ENCODE measurements at places on chromosomes 3 and 15. TPM values are rescaled to one million over a fixed set of nuclear protein-coding genes. Genes with fewer than 3 reads are reported as not detected.

GRCh38 chr3:71721651-71722157 is 3.5 kb downstream of the EIF4E3 start:
- no peak for DNase-seq

GRCh38 chr3:119695480-119695879 is 7.3 kb upstream of the CFAP91 start:
- DNase-seq: no peak

DNA sequence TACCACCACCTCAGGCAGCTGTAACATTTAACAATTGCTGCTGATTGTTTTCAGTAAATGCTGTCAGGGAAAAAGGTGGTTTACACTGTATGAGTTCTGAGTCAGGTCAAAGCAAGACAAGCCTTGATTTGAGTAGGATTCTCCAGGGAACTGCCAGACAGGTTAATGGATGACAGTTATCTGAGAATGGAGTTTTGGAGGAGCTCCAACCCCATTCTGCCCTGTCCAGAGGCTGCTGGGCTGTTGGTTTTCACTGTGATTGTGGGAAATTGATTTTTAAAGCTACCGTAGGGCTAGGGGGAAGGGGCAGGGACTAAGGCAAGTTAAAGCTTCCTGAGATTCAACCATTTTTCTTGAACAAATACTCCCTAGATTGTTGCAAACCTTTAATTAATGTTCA is 39.9 kb downstream of the TICRR start:
- no peak for DNase-seq

GRCh38 chr3:9248522-9249271 is 749 bp downstream of the SRGAP3 start:
- DNase-seq: no peak

GRCh38 chr15:53312707-53313106 is 446.8 kb downstream of the WDR72 start:
- DNase-seq: no peak

GRCh38 chr15:50353251-50353974 is 1.6 kb downstream of the GABPB1 start:
- peak; percentile 93 for DNase-seq

DNA sequence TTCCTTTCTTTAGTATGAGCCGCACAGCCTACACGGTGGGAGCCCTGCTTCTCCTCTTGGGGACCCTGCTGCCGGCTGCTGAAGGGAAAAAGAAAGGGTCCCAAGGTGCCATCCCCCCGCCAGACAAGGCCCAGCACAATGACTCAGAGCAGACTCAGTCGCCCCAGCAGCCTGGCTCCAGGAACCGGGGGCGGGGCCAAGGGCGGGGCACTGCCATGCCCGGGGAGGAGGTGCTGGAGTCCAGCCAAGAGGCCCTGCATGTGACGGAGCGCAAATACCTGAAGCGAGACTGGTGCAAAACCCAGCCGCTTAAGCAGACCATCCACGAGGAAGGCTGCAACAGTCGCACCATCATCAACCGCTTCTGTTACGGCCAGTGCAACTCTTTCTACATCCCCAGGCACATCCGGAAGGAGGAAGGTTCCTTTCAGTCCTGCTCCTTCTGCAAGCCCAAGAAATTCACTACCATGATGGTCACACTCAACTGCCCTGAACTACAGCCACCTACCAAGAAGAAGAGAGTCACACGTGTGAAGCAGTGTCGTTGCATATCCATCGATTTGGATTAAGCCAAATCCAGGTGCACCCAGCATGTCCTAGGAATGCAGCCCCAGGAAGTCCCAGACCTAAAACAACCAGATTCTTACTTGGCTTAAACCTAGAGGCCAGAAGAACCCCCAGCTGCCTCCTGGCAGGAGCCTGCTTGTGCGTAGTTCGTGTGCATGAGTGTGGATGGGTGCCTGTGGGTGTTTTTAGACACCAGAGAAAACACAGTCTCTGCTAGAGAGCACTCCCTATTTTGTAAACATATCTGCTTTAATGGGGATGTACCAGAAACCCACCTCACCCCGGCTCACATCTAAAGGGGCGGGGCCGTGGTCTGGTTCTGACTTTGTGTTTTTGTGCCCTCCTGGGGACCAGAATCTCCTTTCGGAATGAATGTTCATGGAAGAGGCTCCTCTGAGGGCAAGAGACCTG is 13.2 kb downstream of the GREM1 start:
- no peak for DNase-seq

GRCh38 chr3:58334013-58334321 is 1.3 kb downstream of the PXK start:
- DNase-seq: no peak

- DNase-seq: no peak
These were observed 28.8 kb downstream of the GOLGA6A start for GRCh38 chr15:74053517-74053916.

- DNase-seq: peak; percentile 45
These were observed 613.4 kb downstream of the MCTP2 start for GRCh38 chr15:94844538-94845389.

DNA sequence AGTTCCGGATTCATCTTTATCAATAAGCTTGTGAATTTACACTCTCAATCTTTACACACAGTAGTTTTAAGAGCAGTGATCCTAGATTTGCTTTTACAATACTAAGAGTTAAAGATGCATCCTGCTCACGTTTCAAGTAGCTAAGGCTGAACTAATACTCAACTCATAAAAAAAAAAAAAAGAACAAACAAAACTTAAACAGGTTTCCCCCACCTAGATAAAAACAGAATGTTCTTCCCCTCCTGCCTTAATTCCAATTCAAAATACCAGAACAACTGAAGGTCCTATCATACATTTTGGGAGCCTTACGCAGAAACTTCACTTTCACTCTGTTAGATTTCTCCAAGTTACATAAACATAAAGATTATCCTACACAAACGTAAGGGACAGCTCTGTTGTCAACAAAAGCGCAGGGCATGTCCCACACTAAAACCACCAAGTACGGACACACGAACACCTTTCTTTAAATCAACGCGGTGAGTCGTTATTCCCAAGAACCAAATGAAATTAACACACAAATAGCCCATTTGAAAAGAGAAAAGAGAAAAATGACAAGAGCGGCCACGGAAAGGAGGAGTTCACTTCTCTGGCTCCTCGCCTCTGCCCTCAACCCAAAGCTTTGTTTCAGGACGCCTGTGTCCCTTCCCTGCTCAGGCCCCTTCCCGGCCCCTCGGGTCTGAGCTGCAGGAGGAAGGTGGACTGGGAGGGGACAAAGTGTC is 941 bp downstream of the CBLB start:
- no peak for DNase-seq

DNA sequence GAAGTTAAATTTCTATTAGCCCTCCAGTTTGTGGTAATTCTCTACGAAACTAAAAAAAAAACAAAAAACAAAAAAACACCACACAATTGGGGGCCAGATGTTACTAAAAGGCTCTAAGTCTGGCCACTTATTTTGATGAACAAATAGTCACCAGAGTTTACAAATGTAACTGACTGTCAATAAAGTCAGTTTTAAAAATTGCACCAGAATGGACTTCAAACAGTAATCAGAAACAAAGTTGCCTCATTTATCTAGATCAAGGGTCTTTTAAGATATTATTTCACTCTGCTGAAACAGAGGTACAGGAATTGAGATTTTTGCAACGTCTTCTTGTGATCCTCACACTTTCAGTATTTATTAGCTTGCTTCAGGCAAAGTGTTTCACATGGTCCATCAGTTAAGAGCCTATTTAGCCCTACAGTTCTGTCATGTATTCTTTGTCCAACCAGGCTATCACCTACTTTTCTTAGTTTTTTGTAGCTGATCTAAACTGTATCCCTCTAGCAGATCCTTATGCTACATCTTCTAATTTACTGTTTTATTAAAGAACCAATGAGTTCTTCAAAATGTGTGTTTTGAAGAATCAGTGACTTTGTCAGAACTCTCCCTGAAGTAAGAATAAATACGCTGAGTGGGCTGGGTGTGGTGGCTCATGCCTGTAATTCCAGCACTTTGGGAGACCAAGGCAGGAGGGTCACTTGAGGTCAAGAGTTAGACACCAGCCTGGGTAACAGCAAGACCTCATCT is 74.7 kb downstream of the ANKRD28 start:
- no peak for DNase-seq

DNA sequence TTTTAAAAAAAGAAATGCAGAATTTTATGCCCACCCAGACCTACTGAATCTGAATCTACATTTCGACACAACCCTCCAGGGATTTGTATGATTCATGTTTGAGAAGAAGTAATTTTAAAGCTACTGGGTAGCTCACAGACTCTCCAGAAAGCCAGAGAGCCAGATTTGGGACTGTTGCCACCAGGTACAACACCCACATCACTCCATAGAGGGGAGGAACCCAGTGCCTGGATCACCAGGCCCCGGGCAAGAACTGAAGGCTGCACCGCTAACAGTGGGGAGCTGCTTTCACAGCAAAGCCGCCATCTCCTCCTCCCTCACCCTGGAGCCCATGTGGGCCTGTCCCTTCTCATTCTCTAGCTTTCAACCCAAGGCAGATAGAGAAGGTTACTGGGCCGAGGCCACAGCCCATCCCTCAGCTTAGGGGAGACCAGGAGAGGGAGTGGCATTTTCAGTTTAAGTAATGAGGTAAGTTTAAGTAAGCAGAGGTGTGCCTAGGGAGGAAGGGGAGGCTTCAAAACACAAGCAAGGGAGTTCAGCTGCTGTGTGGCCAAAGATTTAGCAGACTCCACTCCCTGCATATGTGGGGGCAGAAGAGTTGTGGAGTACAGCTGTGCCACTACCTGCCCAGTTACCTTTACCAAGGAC is 109.8 kb downstream of the IL12A start:
- no peak for DNase-seq

DNA sequence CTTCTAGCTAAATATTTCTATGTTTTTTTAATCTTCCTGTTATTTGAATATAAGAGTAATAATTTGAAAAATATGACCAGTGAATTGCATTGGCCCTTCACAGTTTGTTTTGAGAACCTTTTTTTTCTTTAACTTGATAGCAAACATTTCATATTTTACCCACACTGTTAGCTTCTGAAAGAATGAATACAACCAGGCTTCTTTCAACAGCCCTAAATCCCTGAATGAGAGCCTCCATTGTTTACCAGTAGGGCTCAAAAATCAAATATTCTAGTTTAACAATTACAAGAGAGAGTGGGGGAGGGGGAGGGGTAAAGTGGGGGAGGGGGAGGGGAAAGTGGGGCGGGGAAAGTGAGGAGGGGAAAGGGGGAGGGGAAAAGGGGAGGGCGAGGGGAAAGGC is 14.5 kb upstream of the TOP2B start:
- no peak for DNase-seq

DNA sequence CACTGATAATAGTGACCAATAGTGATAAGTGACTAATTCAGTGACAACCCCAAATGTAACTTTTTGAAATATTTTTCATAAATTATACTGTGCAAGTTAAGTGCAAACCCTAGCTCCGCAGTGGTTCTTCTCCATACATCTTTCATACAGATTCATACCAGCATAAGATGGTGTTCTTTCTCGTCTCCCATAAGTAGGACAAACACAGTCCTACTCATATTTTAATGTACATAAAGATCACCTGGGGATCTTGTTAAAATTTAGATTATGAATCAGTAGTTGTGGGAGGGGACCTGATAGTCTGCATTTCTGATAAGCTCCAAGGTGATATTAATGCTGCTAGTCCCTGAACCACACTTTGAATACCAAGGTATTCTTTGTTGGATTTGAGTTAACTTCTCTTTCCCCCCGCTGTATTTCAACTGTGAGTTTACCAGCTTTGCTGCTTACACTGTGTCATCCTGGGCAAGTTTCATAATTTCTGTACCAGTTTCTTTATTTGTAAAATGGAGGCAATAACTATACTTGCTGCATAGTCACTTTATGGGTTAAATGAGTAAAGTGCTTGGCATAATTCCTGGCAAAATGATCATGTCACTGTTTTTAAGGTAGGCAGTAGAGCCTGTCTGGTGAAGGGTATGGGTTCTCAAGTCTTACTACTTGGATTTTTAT is 34.7 kb upstream of the C3orf38 start:
- no peak for DNase-seq

DNA sequence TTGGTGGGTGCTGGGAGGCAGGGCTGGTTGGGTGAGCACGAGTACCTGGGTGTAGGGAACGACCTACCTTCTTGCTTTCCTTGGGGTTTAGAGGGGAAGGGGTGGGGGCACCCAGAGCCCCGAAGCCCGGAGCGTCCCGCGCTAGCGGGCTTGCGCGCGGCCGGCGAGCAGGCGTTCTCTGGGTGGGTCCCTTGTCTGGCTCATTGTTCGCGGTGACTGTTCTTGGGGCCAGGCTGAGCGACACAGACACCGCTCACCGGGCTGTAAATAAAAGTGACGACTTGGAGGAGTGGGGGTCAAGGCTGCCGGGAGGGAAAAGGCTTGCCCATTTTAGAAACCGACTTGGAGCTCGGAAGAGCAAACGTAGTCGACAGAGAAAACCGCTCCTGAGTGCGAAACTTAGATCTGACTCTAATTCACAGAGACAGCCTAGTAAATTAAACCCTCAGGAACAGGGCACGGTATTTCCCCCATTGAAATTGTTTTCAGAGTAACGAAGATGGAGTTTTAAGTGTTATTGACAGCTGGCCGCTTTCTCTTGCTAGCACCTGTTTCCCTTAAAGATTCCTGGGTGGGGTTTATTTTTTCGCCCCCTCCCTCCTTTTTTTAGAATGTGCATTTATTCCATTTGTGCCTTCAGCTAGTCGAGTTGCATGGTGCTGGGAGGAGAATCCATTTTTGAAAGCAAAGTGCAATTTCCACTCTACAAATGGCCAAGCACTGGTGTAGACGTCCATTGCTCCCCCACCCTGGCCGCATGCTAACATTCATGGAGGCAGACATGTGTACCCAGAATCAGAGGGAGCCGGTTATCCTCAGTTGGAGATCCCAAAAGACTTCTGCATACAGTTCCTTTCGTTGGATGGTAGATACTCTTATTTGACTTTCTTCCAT is 532.1 kb upstream of the SEMA6D start:
- no peak for DNase-seq

DNA sequence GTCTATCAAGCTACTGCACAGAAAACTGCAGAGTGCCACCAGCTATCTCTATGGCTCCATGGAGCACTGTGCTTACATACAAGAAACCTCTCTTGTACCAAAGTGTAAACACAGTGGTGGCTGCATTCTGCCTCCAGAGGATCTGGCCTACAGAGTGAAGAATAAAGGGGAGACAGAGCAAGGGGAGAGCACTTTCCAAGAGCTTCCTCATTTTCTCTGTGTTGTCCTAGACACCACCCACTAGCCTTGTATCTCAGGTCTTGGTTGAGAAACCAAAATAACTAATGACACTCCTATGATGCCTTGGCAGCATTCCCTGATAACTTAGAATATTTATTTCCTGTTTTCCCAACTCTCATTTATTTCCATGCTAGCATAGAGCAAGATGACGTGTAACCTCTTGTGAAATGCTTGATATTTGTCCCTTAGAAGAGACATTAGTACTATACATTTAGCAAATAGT is 56.9 kb upstream of the PHLDB2 start:
- peak; percentile 88 for DNase-seq

The NEK11 gene
- total RNA-seq: 7.1 TPM

The CXCR6 gene
- total RNA-seq: not detected

The PRICKLE2 gene
- 101 TPM for total RNA-seq

The CCR8 gene
- total RNA-seq: not detected

The BAHD1 gene
- 30.4 TPM for total RNA-seq

The KBTBD12 gene
- total RNA-seq: not detected

The SKOR1 gene
- total RNA-seq: not detected
